ENCODE measurements at places on chromosomes 16 and 17.

DNA sequence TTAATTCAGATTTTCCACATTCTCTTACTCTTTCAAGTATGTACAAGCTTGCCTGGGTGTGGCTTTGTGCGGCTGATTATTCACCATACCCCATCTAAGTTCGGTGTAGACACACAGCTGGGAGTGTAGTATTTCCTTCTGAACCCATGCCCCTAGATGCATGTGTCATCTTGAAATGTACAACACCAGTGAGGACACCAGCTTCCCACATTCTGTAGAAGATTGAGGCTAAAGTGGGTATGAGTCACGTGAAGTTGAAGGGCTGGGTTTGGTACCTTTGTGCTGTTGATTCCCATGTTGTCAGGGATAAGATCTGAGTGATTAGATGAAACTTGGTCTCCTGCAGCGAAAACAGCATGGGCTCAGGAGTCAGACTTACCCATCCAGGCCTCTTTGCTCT, 14.6 kb upstream of the DHX8 start:
- no peak for DNase-seq

GRCh38 chr17:66952681-66953629, 11.6 kb upstream of the CACNG4 start:
- DNase-seq, result no peak

DNA sequence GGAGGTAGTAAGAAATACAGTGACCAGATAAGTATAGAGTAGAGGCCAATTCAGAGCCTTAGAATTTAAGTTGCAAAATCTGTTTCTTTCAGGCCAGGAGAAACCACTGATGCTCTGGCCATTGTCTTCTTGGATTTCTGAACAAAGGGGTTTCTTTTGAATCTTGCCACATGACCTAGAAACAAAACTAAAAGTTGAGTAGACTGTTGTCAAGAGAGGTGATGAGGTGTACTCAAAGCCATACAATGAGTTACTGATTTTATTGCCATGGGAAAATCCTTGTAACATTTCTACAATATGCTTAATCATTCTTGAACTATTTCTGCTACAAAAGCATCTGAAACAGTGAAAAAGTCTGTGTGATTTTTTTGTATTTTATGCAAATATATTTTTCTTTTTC, 881.3 kb downstream of the CDH11 start:
- DNase-seq, result no peak

DNA sequence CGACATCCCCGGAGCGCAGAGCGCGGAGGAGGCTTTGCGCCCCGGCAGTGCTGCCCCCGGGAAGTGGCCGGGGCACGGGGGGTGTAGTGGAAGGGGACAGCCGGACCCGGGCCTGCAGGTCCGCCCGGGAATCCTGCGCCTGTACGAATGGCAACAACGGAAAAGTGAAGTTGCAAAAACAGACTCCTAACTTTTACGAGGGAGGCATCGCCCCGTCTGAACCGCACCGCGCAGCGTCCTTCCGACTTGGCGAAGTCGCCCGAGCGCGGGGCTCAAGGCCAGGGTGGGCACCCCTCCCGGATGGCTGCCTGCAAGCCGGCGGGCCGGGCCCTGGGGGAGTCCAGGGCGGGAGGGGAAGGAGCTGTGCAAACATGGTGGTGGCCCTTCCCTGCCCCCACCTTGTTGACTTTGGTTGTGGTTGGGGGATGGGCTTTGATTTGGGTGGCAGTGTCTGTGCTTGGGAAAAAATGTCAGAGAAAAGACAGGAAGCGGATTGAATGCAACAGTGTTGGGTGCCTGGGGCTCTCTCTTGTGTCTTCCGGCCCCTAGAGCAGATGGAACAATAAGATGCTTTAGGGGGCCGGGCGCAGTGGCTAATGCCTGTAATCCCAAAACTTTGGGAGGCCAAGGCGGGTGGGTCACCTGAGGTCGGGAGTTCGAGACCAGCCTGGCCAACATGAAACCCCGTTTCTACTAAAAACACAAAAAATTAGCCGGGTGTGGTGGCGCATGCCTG, 675 bp downstream of the RNF213 start:
- DNase-seq, result no peak

- DNase-seq, result no peak
These were observed 22.8 kb upstream of the PVALEF start for GRCh38 chr17:81142301-81143199.

DNA sequence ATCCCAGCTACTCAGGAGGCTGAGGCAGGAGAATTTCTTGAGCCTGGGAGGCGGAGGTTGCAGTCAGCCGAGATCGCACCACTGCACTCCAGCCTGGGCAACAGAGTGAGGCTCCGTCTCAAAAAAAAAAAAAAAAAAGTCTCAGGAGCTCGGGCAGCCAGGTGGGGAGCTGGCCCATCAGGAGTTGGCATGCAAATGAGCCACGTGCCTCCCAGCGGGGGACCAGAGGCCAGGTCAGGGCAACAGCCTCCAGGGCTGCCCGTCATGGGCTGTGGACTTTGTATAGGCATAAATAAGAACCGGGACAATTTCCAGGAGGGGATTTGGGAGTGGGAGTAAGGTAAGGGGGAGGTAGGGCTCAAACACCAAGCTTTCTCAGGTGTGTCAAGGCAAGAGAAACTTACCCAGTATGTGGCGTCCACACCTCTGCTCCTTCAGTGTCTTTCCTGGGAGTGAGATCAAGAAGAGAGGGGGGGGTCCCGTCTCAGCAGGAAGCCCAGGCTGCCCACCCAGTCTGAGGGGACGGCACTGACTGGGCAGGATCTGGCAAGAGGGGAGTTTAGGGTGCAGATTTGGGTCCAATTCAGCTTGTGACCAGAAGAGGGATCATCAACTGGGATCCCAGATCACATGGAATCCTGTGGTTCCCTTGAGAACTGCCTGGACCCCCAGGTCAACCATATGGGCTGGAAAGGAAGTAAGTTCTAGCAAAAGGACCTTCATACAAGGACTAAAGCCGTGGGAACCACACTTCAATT, 22.3 kb upstream of the G6PC1 start:
- no peak for DNase-seq

DNA sequence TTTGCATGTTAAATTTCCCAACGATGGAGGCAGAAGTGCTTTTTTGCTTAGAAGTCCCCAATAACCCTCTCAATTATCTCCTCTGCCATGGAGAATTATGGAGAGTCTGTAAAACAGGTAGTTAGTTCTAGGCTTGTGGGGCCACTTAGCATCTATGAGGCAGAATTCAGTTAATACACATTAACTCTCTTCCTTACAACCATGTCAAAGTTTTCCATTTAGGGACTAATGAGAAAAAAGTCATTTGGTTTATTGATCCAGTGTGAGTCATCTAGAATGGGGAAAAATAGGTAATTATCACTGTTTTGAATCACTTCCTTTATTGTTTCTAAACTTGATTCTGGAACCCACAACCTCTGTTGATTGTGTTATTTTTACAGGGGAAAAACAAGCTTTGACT, 229.1 kb upstream of the COX10 start:
- DNase-seq, result no peak

DNA sequence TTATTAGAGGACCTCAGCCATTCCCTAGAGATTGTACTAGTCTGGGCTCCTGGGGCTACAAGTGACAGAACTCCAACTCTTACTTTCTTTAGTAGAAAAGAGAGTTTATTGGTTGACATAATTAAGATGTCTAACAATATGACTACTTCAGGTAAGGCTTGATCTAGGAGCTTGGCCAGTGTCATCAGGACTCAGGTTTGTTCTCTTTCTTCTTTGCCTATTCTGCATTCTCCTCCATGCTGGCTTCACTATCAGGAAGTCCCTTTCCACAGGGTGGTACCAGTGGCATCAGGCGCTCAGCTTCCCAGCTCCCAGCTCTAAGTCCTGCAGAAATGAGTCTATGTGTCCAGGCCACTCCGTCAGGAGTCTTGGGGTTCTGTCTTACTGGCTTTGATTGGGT, 286.1 kb upstream of the EEF2KMT start:
- DNase-seq, result no peak

DNA sequence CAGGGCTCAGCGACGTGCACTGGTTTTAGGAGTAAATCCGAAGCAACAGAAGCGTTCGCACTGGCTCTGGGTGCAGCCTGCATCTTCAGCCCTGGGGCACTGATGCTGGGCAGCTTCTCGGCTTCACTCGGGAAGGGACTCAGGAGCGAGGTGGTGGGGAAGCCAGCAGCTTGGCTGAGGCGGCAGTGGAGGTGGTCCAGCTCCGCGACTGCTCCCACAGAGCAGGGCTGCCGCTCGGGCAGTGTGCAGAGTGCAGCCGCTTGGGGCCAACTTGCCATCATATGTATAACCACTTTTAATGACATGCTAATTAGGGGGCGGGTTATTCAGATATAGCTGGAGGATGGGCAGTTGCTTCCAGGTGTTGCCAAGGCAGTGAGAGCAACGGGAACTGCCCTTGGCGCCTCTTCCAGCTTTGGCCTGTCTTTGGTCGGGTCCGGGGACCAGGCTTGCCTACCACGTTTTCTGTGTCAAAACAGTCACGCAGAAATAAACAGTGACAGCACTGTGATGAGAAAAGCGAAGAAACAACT, 26.7 kb downstream of the METRNL start:
- no peak for DNase-seq

DNA sequence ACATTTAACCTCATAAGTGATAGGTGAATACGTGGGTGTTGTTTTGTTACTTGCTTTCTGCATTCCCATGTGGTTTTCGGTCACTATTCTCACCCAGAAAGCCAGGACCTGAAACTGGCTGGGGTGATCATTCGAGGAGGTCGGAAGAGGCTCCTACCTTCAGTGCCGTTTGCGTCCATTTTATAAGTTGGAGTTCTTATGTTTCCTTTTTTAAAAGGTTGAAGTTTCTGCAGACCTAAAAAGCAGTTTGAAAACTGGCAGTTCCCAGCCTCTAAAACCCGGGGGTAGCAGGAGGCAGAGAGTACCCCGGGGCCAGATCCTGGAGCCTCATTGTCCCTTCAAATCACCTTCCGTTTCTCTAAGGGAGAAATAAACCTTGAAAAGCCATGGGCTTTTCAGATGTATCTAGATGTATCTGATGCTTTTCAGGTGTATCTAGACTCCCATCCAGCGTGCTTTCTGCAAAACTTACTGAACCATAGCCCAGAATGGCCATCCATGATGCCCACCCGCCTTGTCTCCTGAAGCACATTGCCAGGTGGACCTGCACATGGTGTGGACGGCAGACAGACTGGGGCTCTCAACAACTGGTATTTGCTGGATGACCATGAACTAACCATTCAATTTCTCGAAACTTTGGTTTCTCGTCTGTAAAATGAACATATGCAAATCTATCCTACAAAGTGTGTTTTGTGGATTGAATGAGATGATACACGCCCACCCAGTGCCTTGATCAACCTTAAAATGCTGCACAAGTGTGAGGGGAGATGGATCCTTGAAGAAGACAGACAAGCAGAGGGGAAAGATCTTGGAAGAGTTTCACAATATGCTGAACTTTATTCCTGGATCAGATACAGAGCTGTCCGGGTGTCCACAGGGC, 1.3 kb downstream of the NLRC5 start:
- DNase-seq, result no peak

- no peak for DNase-seq
These were observed 42.3 kb upstream of the CCNF start for GRCh38 chr16:2386990-2387389.

GRCh38 chr17:19376811-19377210, 1.5 kb upstream of the MAPK7 start:
- no peak for DNase-seq

GRCh38 chr16:48284772-48285409, 37.6 kb upstream of the ABCC11 start:
- no peak for DNase-seq

DNA sequence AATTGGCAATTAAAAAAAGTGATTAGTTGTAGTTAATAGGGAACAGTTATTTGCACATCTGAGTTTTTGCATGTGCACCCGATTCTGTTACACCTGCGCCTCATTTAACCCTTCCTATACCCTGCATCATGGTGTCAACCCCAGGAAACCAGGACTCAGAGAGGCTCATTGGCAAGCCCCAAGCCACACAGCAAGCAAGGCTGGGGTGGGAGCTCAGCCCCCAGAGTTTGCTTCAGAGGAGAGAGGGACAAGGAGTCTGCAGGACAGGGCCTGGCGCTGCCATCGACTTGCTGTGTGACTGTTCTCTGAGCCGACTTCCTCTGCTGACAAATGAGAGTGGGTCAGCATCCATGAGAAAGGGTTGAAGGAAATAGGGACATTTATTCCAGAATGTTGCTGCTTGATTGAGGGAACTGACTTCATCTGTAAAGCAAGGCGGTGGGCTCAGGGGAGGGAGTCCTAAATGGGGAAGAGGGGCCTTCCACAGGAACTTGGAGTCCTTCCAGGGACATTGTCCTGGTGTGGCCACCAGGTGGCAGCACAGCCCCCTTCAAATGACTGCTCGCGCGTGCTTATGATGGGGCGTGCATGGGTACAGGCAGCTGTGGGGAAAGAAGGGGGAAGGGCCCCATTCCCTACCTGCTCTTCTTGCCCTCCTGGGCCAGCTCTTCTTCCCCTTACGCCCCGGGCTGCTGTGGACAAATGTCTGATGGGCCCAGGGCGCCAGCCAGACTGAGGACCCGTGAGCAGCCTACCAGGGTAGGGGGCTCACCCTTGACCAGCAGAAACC, 51.6 kb downstream of the NT5M start:
- peak; percentile 20 for DNase-seq

- DNase-seq, result no peak
These were observed 17.5 kb upstream of the PABPN1L start for GRCh38 chr16:88883946-88884345.

DNA sequence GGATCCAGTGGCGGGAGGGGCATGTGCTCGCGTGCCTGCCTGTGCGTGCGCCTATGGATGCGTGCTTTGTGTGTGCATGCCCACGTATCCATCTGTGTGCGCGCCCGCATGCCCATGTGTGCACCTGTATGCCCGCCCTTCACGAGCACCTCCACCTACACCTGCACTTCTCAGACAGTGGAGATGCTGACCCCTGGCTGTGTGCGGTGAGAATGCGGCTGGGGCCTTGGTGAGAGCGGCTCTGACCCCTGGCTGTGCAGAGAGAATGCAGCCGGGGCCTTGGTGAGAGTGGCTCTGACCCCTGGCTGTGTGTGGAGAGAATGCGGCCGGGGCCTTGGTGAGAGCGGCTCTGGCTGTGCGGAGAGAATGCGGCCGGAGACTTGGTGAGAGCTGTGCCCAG, 33.9 kb downstream of the AXIN1 start:
- DNase-seq, result no peak

GRCh38 chr17:33725675-33726271, 432.7 kb upstream of the ASIC2 start:
- no peak for DNase-seq

Data from NCI-H2081 treated with DMSO at 0.1 percent for 48 hours (cell line).